Pons (tissue), 1 donor: ENCODE measurements at places on chromosomes 1 and 21.
A peak's percentile ranks its signal among the peaks of the same experiment; 100 is the strongest.

GRCh38 chr1:218705911-218706893, 361.1 kb downstream of the TGFB2 start:
- no peak for DNase-seq

GRCh38 chr1:172742599-172743500, 83.9 kb downstream of the FASLG start:
- DNase-seq: no peak

DNA sequence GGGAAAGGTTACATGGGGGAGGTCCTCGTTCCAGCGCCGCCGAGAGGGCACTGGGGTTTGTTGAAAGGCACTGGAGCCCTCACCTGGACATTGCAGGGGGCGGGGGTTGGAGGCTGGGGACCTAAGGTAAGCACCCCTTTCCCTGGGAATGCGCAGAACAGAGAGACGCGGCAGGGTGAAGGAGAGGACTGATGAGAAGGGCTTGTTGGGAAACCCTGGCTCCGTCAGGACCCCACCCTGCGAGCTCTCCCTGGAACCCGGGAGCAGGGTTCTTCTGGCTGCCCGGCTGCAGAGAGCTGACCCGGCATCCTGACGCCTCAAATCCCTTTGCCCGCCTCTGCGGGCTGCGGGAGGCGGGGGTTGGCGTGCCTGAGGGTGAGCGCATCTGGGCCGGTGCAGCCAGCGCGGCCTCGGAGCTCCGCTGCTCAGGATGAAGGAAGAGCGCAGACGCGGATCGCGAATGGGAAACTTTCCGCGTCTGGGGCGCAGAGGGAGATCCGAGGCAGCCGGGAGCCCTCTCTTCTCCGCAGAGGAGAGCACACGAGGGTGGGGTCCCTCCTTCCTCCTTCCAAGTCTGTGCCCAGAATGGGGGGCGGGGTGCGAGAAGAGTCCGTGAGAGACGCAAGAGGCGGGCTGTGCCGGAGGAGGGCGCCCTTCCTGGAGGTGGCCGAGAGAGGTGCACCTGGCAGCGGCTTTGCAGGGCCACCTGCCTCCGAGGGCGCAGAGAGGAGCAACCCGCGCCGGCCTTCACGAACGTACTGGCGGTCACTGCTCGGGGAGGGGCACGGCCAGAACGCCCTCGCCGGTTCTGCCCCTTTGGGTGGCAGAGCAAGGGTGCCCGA, 2.4 kb downstream of the IGSF21 start:
- DNase-seq: peak; percentile 51

DNA sequence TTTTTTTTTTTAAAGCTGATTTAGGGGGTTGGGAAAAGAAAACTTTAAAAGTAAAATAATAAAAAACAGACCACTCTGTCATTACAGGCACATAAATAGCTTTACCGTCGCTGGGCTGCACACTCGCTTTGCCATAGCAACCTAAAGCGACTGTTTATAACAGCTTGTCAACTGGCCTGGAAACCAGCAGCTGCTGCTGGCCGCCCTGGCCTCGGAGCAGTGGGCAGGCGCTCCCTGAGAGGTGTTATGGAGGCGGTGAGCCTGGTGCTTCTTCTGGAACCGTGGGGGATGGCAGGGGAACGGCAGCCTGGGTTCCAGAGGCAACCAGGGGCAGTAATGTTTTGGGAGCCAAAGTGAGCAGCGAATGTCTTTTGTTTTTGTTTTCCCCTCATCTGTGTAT, 45.7 kb downstream of the ATP2B4 start:
- no peak for DNase-seq

DNA sequence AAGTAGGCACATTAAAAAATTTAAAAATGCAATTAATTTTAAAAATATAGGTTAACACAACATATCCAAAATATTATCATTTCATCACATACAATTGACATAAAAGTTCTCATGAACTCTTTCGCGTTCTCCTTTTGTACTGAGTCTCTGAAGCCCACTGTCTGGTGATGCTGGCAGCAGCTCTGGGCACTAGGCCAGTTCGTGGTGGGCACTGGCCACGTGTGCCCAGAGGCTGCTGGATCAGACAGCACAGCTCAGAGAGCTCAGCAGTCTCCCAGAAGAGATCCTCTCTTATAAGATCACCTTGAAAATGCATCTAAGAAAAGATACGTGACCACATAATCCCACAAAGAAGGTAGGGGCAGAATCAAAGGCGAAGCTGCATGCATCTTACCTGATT, 9.9 kb downstream of the CEP104 start:
- no peak for DNase-seq

- DNase-seq: no peak
Observed at GRCh38 chr1:63877816-63878215, 104.0 kb downstream of the ROR1 start.

GRCh38 chr1:210779269-210779668, 354.7 kb downstream of the KCNH1 start:
- no peak for DNase-seq

DNA sequence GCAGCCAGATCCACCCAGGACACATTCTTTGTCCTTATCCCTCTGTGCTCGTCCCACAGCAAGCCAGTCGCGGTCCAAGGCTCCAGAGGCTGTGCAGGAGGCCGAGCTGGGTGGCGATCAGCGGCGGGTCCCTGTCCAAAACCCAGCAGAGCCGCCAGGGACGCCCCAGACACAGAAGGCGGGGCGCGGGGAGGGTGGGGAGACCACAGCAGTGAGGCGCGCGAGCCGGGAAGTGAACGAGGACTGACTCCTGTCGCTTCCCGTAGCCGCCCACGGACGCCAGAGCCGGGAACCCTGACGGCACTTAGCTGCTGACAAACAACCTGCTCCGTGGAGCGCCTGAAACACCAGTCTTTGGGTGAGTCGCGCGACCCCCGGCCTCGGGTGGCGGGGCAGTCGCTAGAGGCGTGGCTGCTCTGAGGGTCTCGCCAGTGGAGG, at the start of gene LGALS8:
Gene LGALS8, plus strand, starts transcription at position 279 of the 438 bp plus-strand sequence. CDS start 2,089 bp downstream, outside the sequence.
- DNase-seq: peak; percentile 54
